ENCODE measurements at places on chromosomes 3 and 15.

- DNase-seq: peak; percentile 70
These were observed 133.2 kb upstream of the STRIT1 start for GRCh38 chr3:155426524-155427230.

DNA sequence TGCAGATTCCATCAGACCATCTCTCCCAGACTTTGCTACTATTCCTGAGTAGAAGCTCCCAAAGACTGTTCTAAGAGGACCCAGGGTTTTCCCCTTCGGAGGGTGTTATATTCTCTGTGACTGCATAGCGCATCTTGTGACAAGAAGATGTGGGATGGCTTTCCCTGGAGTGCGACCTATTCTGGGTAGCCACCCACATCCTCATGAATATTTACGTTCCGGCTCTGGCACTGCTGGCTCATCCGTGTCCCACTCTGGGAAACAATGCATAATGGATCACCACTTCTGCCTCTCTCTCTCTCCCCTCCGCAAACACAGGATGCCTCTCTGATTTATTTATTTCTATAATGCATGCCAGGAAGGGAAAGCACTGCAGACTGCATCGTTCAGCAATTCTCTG, 166.1 kb downstream of the PYDC2 start:
- DNase-seq: no peak

DNA sequence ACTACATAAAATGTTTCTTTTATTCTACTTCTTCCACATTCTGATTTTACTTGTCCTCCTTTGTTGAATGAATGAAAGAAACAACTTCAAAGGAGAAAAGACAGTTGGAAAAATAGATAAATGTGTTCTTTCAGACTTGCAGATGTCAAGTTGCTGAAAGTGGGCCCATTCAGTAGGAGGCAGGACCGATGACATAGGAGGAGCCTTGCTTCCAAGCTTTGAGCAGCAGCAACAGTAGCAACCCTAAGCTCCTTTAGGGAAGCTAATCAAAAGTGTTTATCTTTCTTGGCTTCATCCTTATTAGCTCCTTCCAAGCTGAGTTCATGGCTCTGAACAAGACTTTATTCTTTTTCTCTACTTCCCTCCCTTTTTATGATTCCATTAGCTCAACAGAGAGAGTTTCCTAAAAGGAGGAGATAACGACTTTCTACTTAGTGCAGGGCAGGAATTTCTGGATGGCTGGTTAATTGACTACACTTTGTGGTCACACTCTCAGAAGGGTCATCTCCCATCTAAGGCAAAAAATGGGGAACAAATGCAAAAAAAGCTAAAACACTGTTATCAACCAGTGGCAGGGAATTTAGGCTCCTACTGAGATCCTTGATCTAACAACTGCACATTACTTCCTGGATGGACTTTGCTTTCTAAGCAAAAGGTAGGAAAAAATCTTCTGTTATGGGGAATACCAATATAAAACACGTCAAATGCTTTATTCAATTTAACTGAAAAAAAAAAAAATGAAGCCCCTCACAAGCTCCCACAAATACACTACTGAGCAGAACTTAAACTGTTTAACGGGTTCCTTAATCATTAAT, 4.8 kb downstream of the MORC1 start:
- DNase-seq: no peak

- no peak for DNase-seq
These were observed 13.3 kb downstream of the HRG start for GRCh38 chr3:186679151-186679550.

GRCh38 chr3:140686948-140687347, 9.1 kb downstream of the TRIM42 start:
- DNase-seq: no peak
